ENCODE measurements at places on chromosomes 5 and 9. TPM values are rescaled to one million over a fixed set of nuclear protein-coding genes. Genes with fewer than 3 reads are reported as not detected.

DNA sequence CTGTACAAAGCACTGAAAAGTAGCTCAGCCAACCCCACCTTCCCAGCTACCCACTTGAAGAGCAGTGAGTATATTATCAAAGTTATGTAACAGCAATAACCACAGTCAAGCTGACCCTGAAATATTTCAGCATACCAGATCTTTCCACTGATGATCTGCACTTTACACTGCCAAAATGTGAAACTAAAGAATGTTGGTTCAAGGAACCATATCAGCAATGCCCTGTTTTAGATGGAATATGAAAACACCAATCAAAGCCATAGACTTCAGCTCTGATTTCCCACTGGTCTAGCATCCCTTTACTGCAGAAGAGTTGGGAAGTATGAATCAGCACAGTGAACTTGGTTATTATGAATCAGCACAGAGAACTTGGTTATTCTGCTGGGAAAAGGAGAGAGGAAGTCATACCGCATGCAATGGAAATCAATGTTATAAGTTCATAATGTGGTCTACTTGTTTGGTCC lies 20.0 kb downstream of the CEMIP2 start:
- no peaks in the 10 kb centered on the region for H3K36me3 ChIP-seq
- no peak for DNase-seq
- peaks cover 11% of the 10 kb centered on the region for H3K4me1 ChIP-seq
- H3K27ac ChIP-seq: no peak overlapping the region

The SLC35A4 gene
- 37.5 TPM for total RNA-seq

The NME5 gene
- 3.1 TPM for total RNA-seq

GRCh38 chr5:23389291-23390101 lies 117.9 kb upstream of the PRDM9 start:
- no peak for DNase-seq
- H3K4me1 ChIP-seq: no peaks in the 10 kb centered on the region
- no peaks in the 10 kb centered on the region for H3K27me3 ChIP-seq
- no peak overlapping the region for H3K4me3 ChIP-seq

DNA sequence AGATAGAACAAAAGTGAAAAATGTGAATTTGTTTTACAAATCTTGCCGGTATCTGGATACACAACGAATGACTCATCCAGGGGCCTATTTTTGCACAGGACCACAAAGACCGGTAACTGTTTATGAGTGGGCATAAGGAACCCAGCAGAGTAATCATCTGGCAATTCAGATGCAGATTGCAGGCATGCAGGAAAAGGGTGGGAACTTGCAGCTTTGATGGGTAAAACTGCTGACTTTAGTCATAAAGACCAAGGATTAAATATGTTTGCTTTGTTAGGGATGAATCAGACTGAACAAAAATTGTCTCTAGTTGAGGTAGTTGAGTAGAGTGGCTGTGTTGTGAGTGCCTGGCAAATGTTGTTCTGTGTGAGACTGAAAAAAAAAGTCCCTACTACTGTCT lies 309.6 kb upstream of the CCNH start:
- peak; percentile 33 for DNase-seq
- H3K36me3 ChIP-seq: no peaks in the 10 kb centered on the region
- no peaks in the 10 kb centered on the region for H3K27me3 ChIP-seq
- H3K4me3 ChIP-seq: no peak overlapping the region
- no peak overlapping the region for H3K27ac ChIP-seq

The FAM81B gene
- not detected for total RNA-seq

- no peak overlapping the region for H3K4me3 ChIP-seq
- H3K36me3 ChIP-seq: no peaks in the 10 kb centered on the region
- H3K27me3 ChIP-seq: no peaks in the 10 kb centered on the region
- no peak for DNase-seq
- H3K4me1 ChIP-seq: no peaks in the 10 kb centered on the region
Observed at GRCh38 chr5:58240322-58240721, 219.6 kb downstream of the PLK2 start.

- no peaks in the 10 kb centered on the region for H3K27me3 ChIP-seq
- no peaks in the 10 kb centered on the region for H3K36me3 ChIP-seq
- no peak overlapping the region for H3K27ac ChIP-seq
Observed at GRCh38 chr5:135426102-135427082, 20.8 kb downstream of the DCANP1 start.

DNA sequence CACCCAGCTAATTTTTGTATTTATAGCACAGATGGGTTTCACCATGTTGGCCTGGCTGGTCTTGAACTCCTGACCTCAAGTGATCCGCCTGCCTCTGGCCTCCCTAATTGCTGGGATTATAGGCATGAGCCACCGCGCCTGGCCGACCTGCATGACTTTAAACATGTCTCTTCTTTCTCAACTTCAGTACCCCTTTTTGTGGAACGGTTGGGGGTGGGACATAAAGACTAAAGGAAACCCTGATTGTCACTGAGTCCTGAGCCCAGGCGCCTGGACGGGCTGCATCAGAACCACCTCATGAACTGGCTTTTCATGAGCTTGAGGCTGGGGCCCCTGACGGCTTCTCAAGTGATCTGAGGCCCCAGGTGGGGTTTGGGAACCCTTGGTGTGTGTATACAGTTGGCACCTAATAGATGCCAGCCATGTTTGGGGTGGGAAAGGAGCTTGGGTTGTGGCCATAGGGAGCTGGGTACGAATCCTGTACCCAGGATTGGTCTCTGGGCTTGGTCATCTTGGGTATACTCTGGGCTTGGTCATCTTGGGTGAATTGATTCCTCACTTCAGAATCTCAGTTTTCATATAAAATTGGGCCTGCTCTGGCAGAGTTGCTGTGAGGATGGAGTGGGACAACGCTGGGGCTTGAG lies 2.2 kb downstream of the GRK6 start:
- DNase-seq: no peak
- peak overlapping the region; percentile 25 for H3K27ac ChIP-seq
- peaks cover 15% of the 10 kb centered on the region for H3K4me1 ChIP-seq
- H3K4me3 ChIP-seq: no peak overlapping the region

- H3K4me1 ChIP-seq: no peaks in the 10 kb centered on the region
- no peaks in the 10 kb centered on the region for H3K36me3 ChIP-seq
- DNase-seq: no peak
- H3K27ac ChIP-seq: no peak overlapping the region
- H3K27me3 ChIP-seq: no peaks in the 10 kb centered on the region
Observed at GRCh38 chr5:113526421-113526820, 12.9 kb downstream of the YTHDC2 start.

The ELL2 gene
- 29.8 TPM for total RNA-seq

- no peaks in the 10 kb centered on the region for H3K36me3 ChIP-seq
- no peak overlapping the region for H3K4me3 ChIP-seq
- no peak overlapping the region for H3K27ac ChIP-seq
- peaks cover 55% of the 10 kb centered on the region for H3K27me3 ChIP-seq
- peak; percentile 54 for DNase-seq
Observed at GRCh38 chr5:136020383-136021015, 8.3 kb upstream of the TGFBI start.

The C7 gene
- total RNA-seq: 0.74 TPM

The OR1L6 gene
- total RNA-seq: not detected

- no peaks in the 10 kb centered on the region for H3K4me1 ChIP-seq
- peaks cover 24% of the 10 kb centered on the region for H3K27me3 ChIP-seq
- no peak overlapping the region for H3K27ac ChIP-seq
- H3K4me3 ChIP-seq: no peak overlapping the region
- DNase-seq: no peak
Observed at GRCh38 chr9:78592811-78593210, 295.9 kb downstream of the PSAT1 start.

The FOXD1 gene
- total RNA-seq: 26.8 TPM

- DNase-seq: no peak
- H3K36me3 ChIP-seq: peaks cover 8% of the 10 kb centered on the region
- no peak overlapping the region for H3K27ac ChIP-seq
- H3K27me3 ChIP-seq: no peaks in the 10 kb centered on the region
- H3K4me3 ChIP-seq: no peak overlapping the region
Observed at GRCh38 chr5:177346820-177347219, 4.6 kb downstream of the LMAN2 start.

DNA sequence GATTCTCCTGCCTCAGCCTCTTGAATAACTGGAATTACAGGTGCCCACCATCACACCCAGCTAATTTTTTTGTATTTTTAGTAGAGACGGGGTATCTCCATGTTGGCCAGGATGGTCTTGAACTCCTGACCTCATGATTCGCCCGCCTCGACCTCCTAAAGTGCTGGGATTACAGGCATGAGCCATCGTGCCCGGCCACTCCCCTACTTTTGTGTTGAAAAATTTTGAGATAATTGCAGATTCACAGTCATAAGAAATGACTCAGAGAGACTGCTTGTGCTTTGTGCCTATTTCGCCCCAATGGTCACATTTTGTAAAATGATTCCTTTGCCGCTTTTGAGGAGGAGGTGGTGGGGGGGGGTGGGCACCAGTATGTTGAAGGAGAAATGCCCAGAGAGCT lies 48.1 kb upstream of the SH3PXD2B start:
- H3K4me3 ChIP-seq: no peak overlapping the region
- no peaks in the 10 kb centered on the region for H3K27me3 ChIP-seq
- no peak overlapping the region for H3K27ac ChIP-seq
- no peak for DNase-seq
- no peaks in the 10 kb centered on the region for H3K36me3 ChIP-seq
- H3K4me1 ChIP-seq: no peaks in the 10 kb centered on the region

GRCh38 chr5:146340260-146341081 lies 1.8 kb downstream of the POU4F3 start:
- H3K27ac ChIP-seq: no peak overlapping the region
- peaks cover 11% of the 10 kb centered on the region for H3K27me3 ChIP-seq
- no peak for DNase-seq
- no peaks in the 10 kb centered on the region for H3K36me3 ChIP-seq

DNA sequence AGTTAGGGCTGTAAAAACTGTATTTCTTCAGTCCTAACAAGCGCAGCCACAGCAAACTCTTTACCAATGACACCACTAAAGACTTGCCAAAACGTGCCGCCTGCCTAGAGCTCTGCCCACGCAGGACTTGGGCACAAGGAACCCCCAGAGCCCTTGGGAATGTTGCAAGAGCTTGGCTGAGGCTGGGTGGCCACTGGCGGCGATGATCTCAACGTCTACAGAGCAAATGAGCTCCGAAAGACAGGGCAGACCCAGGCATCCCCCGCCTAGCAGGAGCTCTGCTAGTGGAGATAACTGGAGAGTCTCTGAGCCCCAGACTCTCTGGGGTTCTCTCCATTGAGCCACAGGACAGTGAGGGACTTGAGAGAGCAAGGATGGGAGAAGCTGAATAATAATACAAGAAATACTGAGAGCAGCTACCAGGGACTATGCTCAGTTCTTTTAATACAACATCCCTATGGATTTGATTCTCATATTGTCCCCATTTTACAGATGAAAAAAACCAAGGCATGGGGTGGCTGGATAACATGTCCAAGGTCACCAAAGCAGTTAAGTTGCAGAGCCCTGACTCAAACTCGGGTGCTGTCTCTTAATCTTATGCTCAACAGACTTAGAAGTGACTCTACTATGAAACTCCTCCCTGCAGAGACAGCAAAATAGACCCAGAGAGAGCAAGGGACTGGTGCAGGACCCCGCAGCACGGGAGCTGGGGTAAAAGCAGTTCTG lies 32.5 kb downstream of the SHB start:
- H3K27ac ChIP-seq: peak overlapping the region; percentile 65
- no peak for DNase-seq
- H3K27me3 ChIP-seq: no peaks in the 10 kb centered on the region
- peaks cover 96% of the 10 kb centered on the region for H3K4me1 ChIP-seq
- no peaks in the 10 kb centered on the region for H3K36me3 ChIP-seq
- peak overlapping the region; percentile 35 for H3K4me3 ChIP-seq

- no peak overlapping the region for H3K4me3 ChIP-seq
- H3K36me3 ChIP-seq: no peaks in the 10 kb centered on the region
- H3K27ac ChIP-seq: no peak overlapping the region
Observed at GRCh38 chr5:149990518-149991376, 9.7 kb downstream of the TIGD6 start.

DNA sequence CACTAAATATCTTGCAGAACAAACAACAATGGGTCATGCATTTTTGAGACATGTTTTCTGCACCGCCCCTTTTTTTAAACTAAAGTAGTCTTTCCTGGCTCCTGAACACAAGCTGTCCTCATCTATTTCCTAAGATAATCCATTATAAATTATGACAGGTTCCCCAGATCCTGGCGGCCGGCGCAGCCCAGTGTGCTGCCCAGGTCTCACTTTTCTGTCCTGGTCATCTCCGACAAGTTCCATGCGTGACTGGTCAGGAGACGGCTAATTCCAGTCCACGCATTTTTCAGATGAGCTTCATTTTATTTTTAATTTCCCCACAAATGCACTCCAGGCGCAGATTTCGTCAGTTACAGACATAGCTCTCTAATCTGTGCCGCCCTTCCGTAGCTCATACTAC lies 92.9 kb upstream of the EGFLAM start:
- DNase-seq: no peak
- H3K36me3 ChIP-seq: no peaks in the 10 kb centered on the region
- H3K27ac ChIP-seq: no peak overlapping the region
- no peaks in the 10 kb centered on the region for H3K4me1 ChIP-seq
- no peak overlapping the region for H3K4me3 ChIP-seq
- H3K27me3 ChIP-seq: peaks cover 28% of the 10 kb centered on the region

- no peaks in the 10 kb centered on the region for H3K36me3 ChIP-seq
- H3K27ac ChIP-seq: peak overlapping the region; percentile 64
- no peak for DNase-seq
- no peaks in the 10 kb centered on the region for H3K27me3 ChIP-seq
- H3K4me1 ChIP-seq: peaks cover 75% of the 10 kb centered on the region
Observed at GRCh38 chr9:4292781-4293180, 7.1 kb downstream of the GLIS3 start.

The C9orf72 gene
- 12.0 TPM for total RNA-seq

The GAS1 gene
- 0.07 TPM for total RNA-seq

The C5orf34 gene
- total RNA-seq: 4.8 TPM

The ROR2 gene
- 15.7 TPM for total RNA-seq

GRCh38 chr9:88221105-88221504 lies 82.8 kb upstream of the SPATA31C2 start:
- no peak for DNase-seq
- H3K36me3 ChIP-seq: no peaks in the 10 kb centered on the region
- H3K4me1 ChIP-seq: no peaks in the 10 kb centered on the region
- H3K4me3 ChIP-seq: no peak overlapping the region
- no peaks in the 10 kb centered on the region for H3K27me3 ChIP-seq
- H3K27ac ChIP-seq: no peak overlapping the region

GRCh38 chr9:79432485-79432884 lies 139.3 kb upstream of the TLE4 start:
- H3K4me3 ChIP-seq: no peak overlapping the region
- no peaks in the 10 kb centered on the region for H3K27me3 ChIP-seq
- DNase-seq: no peak
- no peaks in the 10 kb centered on the region for H3K36me3 ChIP-seq

The CHSY3 gene
- total RNA-seq: 2.3 TPM

The HK3 gene
- total RNA-seq: 0.30 TPM

The AMBP gene
- total RNA-seq: 1.9 TPM

The PTTG1 gene
- total RNA-seq: 183 TPM

The IFNK gene
- not detected for total RNA-seq

GRCh38 chr5:74765201-74765600 lies 1.7 kb downstream of the GFM2 start:
- peaks cover 49% of the 10 kb centered on the region for H3K4me1 ChIP-seq
- H3K36me3 ChIP-seq: peaks cover 11% of the 10 kb centered on the region
- H3K27me3 ChIP-seq: no peaks in the 10 kb centered on the region
- H3K27ac ChIP-seq: no peak overlapping the region
- no peak overlapping the region for H3K4me3 ChIP-seq

- no peak overlapping the region for H3K4me3 ChIP-seq
- H3K36me3 ChIP-seq: no peaks in the 10 kb centered on the region
- no peak for DNase-seq
- H3K27me3 ChIP-seq: no peaks in the 10 kb centered on the region
Observed at GRCh38 chr9:121105531-121105930, 30.8 kb downstream of the CNTRL start.

GRCh38 chr5:153088538-153088937 lies 401.9 kb upstream of the GRIA1 start:
- DNase-seq: no peak
- H3K36me3 ChIP-seq: no peaks in the 10 kb centered on the region
- H3K4me1 ChIP-seq: no peaks in the 10 kb centered on the region
- H3K27me3 ChIP-seq: no peaks in the 10 kb centered on the region
- no peak overlapping the region for H3K27ac ChIP-seq
